Cardiac ventricle fibroblast (primary cell): ENCODE measurements at places on chromosomes 7 and 10. TPM values are rescaled to one million over a fixed set of nuclear protein-coding genes. Genes with fewer than 3 reads are reported as not detected.

Gene CDH23
- total RNA-seq: 0.31 and 1.6 TPM in 2 replicates

Gene TMEM213
- not detected in 2 replicates for total RNA-seq

Gene TMEM184A
- not detected in 2 replicates for total RNA-seq

Gene ASB4
- not detected in 2 replicates for total RNA-seq

Gene PILRB
- 3.2 and 6.1 TPM in 2 replicates for total RNA-seq

Gene COL1A2
- total RNA-seq: 7,163 and 7,512 TPM in 2 replicates

Gene TMEM225B
- total RNA-seq: 0.87 TPM in 1 of 2 replicates, not detected in the other

Gene TMEM176A
- 0.31 and 0.54 TPM in 2 replicates for total RNA-seq

Gene ADRB1
- 0.06 TPM in 1 of 2 replicates, not detected in the other for total RNA-seq

Gene FLNC
- total RNA-seq: 94.0 and 106 TPM in 2 replicates

Gene EVX1
- 0.50 TPM in 1 of 2 replicates, not detected in the other for total RNA-seq

Gene GDI2
- 258 and 372 TPM in 2 replicates for total RNA-seq

Gene ACSL5
- total RNA-seq: 17.0 and 18.5 TPM in 2 replicates

Gene IFIT1
- total RNA-seq: 8.5 and 13.6 TPM in 2 replicates

Gene TFAM
- 11.3 and 12.4 TPM in 2 replicates for total RNA-seq

Gene ZNF239
- total RNA-seq: 3.1 and 5.0 TPM in 2 replicates

Gene SPDYE8
- not detected in 2 replicates for total RNA-seq

Gene MACROH2A2
- total RNA-seq: 11.1 and 13.6 TPM in 2 replicates

Gene MMD2
- total RNA-seq: not detected in 2 replicates

Gene CCDC3
- 0.39 and 0.81 TPM in 2 replicates for total RNA-seq

Gene BHLHA15
- total RNA-seq: not detected in 2 replicates

Gene CTAGE6
- total RNA-seq: 0.05 TPM in 1 of 2 replicates, not detected in the other

Gene GRM3
- total RNA-seq: not detected in 2 replicates

Gene CALML5
- total RNA-seq: not detected in 2 replicates

Gene LRRD1
- total RNA-seq: not detected in 2 replicates

Gene TUBB8
- not detected in 2 replicates for total RNA-seq

Gene OPALIN
- total RNA-seq: not detected in 2 replicates

Gene HOXA5
- not detected in 2 replicates for total RNA-seq

Gene COBL
- 0.06 TPM in 1 of 2 replicates, not detected in the other for total RNA-seq

Gene WEE2
- not detected in 2 replicates for total RNA-seq

Gene UCMA
- not detected in 2 replicates for total RNA-seq

Gene METTL27
- total RNA-seq: 2.0 and 3.0 TPM in 2 replicates

Gene ACTL6B
- total RNA-seq: not detected in 2 replicates

Gene C7orf57
- total RNA-seq: not detected in 2 replicates

Gene KAZALD1
- 23.5 and 25.0 TPM in 2 replicates for total RNA-seq

Gene ZCWPW1
- total RNA-seq: 2.1 and 3.2 TPM in 2 replicates

Gene CYP2C9
- total RNA-seq: not detected in 2 replicates

Gene KCND2
- not detected in 2 replicates for total RNA-seq

Gene UCN3
- total RNA-seq: not detected in 2 replicates

Gene CRHR2
- not detected in 2 replicates for total RNA-seq

Gene AZGP1
- total RNA-seq: 1.3 and 2.1 TPM in 2 replicates

Gene GIMAP8
- 0.62 and 0.64 TPM in 2 replicates for total RNA-seq

Gene HOXA3
- total RNA-seq: 0.10 TPM in 1 of 2 replicates, not detected in the other

Gene TMEM26
- total RNA-seq: 0.54 and 0.94 TPM in 2 replicates

Gene GATA3
- 0.25 and 0.34 TPM in 2 replicates for total RNA-seq

Gene ACBD7
- total RNA-seq: 2.2 TPM in 1 of 2 replicates, not detected in the other

Gene SEMA3A
- total RNA-seq: 0.34 and 0.69 TPM in 2 replicates

Gene DPP6
- 0.06 TPM in 1 of 2 replicates, not detected in the other for total RNA-seq

Gene SLC25A40
- 5.6 and 12.4 TPM in 2 replicates for total RNA-seq

Gene CLCN1
- not detected in 2 replicates for total RNA-seq
